ENCODE measurements at places on chromosomes 1 and 21. TPM values are rescaled to one million over a fixed set of nuclear protein-coding genes. Genes with fewer than 3 reads are reported as not detected.
A peak's percentile ranks its signal among the peaks of the same experiment; 100 is the strongest.

DNA sequence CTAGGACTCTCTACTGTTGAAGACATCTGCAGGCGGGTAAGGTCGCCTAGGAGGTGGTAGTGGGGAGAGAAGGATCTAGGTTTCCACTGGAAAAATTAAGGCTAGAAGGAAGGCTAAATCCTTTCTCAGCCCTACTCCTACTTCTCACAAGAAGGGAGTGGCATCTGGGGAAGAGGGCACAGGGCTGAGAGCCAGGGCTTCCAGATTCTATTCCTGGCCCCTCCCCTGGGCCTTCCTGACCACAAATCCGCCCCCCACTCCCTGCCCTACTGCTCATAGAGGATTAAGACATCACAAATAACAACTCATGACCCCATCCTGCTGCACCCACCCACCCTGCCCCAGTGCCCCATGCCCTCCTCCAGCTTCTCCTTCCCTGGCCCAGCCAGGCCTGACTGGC, 2.5 kb downstream of the PHLDA3 start:
- no peaks in the 10 kb centered on the region for H3K4me1 ChIP-seq
- no peak overlapping the region for H3K27ac ChIP-seq
- H3K4me3 ChIP-seq: no peak overlapping the region
- peaks cover 6% of the 10 kb centered on the region for H3K27me3 ChIP-seq

- no peak for DNase-seq
- H3K27me3 ChIP-seq: no peaks in the 10 kb centered on the region
- no peaks in the 10 kb centered on the region for H3K36me3 ChIP-seq
- H3K4me3 ChIP-seq: no peak overlapping the region
- H3K4me1 ChIP-seq: no peaks in the 10 kb centered on the region
- no peak overlapping the region for H3K27ac ChIP-seq
These were observed 16.7 kb upstream of the PALMD start for GRCh38 chr1:99629164-99629563.

DNA sequence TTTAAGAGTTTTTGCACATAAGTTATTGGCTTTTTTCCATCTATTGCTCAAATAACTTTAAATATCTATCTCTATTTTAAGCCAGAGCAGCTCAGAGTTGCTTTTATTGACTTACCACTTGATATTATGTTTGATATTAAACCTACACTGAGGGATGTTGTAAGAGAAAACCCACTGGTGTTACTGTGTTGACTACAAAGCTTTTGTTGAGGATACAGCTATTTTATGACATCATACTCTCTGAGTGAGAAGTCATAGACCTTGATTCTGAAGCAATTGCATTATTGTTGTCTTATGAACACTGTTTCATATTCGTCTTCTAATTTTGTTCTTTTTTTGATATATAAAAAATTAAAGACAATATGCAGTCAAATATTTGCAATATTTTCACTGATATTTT, 560.4 kb downstream of the PTBP2 start:
- H3K36me3 ChIP-seq: no peaks in the 10 kb centered on the region
- H3K4me3 ChIP-seq: no peak overlapping the region
- no peaks in the 10 kb centered on the region for H3K27me3 ChIP-seq
- H3K4me1 ChIP-seq: no peaks in the 10 kb centered on the region
- H3K27ac ChIP-seq: no peak overlapping the region

DNA sequence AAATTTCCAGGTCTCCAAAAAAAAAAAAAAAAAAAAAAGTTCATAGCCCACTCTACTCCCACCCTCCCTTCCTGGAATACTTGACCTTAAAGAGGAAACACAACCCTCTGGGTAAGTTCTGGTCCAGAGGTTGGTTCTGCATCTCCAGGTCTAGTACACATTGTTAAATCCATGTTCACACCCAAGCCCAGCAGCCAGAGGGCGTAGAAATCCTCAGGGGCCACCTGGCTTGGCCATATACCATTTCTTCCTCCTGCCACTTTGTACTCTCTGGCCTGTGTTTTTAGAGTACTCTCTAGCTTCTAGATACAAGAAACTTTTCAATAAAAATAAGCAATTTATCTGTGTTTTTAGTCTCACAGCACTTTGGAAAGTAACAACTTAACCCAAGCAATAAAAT, 89.3 kb downstream of the PHTF1 start:
- DNase-seq: no peak
- no peak overlapping the region for H3K4me3 ChIP-seq
- H3K27ac ChIP-seq: no peak overlapping the region
- H3K36me3 ChIP-seq: no peaks in the 10 kb centered on the region
- H3K4me1 ChIP-seq: no peaks in the 10 kb centered on the region
- no peaks in the 10 kb centered on the region for H3K27me3 ChIP-seq

DNA sequence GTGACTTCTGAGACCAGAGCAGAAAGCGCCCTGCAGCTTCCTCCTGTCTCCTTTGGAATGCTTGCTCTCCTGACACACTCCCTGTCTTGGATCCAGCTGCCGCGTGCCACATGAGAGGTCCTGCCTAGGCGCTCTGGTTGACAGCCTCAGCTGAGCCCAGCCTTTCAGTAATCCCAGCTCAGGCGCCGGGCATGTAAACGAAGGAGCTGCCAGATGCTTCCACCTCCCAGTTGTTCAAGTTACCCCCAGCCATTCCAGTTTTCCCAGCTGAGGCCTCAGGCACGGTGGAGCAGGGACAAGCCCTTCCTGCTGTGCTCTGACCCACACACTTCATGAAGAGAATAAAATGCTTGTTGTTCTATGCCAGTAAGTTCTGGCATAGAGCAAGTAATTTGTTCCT, 14.3 kb upstream of the CD34 start:
- no peak for DNase-seq
- no peak overlapping the region for H3K27ac ChIP-seq
- no peaks in the 10 kb centered on the region for H3K27me3 ChIP-seq
- no peaks in the 10 kb centered on the region for H3K36me3 ChIP-seq

DNA sequence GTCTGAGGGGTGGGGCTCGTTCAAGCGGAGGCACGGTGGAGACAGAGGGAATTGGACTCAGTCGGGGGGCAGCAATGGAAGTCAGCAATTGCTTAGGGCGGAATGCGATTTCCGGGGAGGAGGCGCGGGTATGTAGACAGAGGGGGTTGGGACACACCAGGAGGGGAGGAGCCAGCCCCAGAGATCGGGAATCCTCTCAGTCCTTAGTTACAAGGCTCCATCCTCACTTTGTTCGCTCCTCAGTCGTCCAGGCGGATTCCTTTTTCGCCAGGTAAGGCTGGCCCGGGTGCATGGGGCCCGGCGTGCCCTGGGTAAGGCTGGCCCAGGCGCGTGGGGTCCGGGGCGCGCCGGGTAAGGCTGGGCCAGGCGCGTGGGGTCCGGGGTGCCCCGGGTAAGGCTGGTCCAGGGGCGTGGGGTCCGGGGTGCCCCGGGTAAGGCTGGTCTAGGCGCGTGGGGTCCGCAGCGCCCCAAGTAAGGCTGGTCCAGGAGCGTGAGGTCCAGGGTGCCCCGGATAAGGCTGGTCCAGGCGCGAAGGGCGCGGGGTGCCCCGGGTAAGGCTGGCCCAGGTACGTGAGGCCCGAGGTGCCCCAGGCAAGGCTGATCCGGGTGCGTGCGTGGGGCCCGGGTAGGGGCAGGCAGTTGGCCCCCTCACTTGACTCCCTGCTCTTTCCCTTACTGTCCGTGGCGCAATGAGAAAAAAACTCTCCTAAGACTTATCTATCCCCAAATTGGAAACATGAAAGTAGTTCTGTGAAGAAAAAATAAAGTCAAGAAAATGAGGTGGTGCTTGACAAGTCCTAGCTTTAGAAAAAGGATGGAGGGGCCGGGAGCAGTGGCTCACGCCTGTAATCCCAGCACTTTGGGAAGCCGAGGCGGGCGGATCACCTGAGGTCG, at the start of gene L1TD1:
Gene L1TD1 (plus strand): TSS at position 199 of the 894 bp plus-strand sequence. CDS start 11,780 bp downstream, outside the sequence.
- no peaks in the 10 kb centered on the region for H3K27me3 ChIP-seq
- no peak within 1 kb of the TSS for H3K4me3 ChIP-seq
- no peaks in the 10 kb centered on the region for H3K4me1 ChIP-seq
- no peak within 1 kb of the TSS for H3K27ac ChIP-seq

DNA sequence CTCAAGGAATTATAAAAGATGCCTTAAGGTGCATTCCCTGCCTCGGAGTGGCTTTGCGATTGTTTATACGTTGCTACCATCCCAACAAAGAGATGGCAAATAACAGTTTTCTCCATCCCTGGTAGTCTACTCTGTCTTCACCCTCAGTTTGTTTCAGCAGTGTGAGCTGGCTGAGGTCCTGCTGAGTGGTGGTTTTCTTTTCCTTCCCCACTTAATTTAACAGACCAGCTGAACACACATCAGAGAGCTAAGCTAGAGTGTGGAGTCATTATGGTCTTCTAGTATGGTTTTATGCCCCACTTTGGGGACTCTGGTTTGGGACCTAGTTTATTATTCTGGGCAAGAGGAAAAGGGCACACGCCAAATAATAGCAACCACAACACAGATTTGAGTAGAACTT, 2.2 kb downstream of the PIGV start:
- DNase-seq: no peak
- H3K27ac ChIP-seq: peak overlapping the region; percentile 95
- H3K4me1 ChIP-seq: peaks cover 42% of the 10 kb centered on the region
- peaks cover 30% of the 10 kb centered on the region for H3K36me3 ChIP-seq

DNA sequence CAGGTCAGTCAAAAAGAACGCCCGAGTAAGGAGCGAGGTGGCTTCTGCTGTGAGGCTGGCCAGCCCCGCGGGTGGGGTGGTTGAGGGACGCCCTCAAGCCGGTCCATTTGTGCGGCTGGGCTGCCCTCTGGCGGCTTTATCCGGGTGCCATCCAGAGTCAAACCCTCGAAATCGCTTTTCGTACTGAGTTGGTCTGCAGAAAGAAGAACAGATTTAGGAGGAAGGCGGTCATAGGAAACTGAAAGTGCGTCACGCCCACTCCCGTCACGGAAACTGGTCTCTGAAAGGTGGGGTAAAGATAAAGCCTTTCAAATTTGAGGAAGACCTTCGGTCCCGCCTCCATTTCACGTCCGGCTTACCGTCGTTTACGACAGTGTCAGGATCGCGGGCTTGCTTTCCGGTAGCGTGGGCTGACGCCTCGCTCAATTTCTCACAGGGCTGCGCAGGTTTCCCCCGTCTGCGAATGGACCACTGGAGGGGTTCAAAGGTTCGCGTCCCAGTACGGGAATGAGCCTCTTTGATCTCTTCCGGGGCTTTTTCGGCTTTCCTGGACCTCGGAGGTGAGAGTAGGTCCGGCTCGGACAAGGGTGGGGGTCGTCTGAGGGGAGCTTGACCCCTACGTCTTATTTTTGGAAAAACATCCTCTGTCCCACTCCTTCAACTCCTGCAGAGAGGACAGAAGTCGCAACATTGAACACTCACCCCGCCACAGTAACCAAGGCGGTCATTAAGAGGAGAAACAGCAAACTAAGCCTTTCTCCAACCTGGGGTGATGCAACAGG, at the start of gene HAX1:
Gene HAX1 (plus strand): TSS at position 413 of the 782 bp plus-strand sequence. CDS start 95 bp downstream, at position 508.
- no peaks in the 10 kb centered on the region for H3K36me3 ChIP-seq
- no peaks in the 10 kb centered on the region for H3K27me3 ChIP-seq
- DNase-seq: peak; percentile 98
- peak within 1 kb of the TSS; percentile 92 for H3K27ac ChIP-seq
- H3K4me3 ChIP-seq: peak within 1 kb of the TSS; percentile 98

PRR9 gene
- not detected for total RNA-seq
